ENCODE measurements at places on chromosomes 6 and 20. TPM values are rescaled to one million over a fixed set of nuclear protein-coding genes. Genes with fewer than 3 reads are reported as not detected.

ADGB gene
- not detected for total RNA-seq

BPIFB4 gene
- not detected for total RNA-seq

WFDC2 gene
- 9.8 TPM for total RNA-seq

PHF20 gene
- total RNA-seq = 30.3 TPM

BPI gene
- total RNA-seq = 0.33 TPM

ANKRD6 gene
- total RNA-seq = 3.5 TPM

ZSCAN23 gene
- 7.4 TPM for total RNA-seq

PTCRA gene
- total RNA-seq = not detected

HEY2 gene
- total RNA-seq = 0.16 TPM

DUSP22 gene
- 16.1 TPM for total RNA-seq

ARMH2 gene
- total RNA-seq = not detected

ADGRG6 gene
- total RNA-seq = 66.2 TPM

CDH26 gene
- not detected for total RNA-seq

SH3BGRL2 gene
- total RNA-seq = 6.7 TPM

UNC93A gene
- total RNA-seq = not detected

MBOAT1 gene
- total RNA-seq = 3.8 TPM

SPATS1 gene
- not detected for total RNA-seq

CEP250 gene
- 31.4 TPM for total RNA-seq

TMEM74B gene
- total RNA-seq = not detected

TMEM217 gene
- total RNA-seq = 0.89 TPM

RUNX2 gene
- 20.2 TPM for total RNA-seq

NFYA gene
- total RNA-seq = 22.9 TPM

TPBG gene
- total RNA-seq = 51.3 TPM

RIPOR3 gene
- 0.63 TPM for total RNA-seq

CD109 gene
- total RNA-seq = 20.8 TPM

DSP gene
- 74.0 TPM for total RNA-seq

CAPN11 gene
- total RNA-seq = not detected

TGM3 gene
- not detected for total RNA-seq

MRAP2 gene
- 0.13 TPM for total RNA-seq

RGS17 gene
- total RNA-seq = 5.2 TPM

C2 gene
- total RNA-seq = 0.49 TPM

SLC13A3 gene
- 2.4 TPM for total RNA-seq

ZBTB46 gene
- 5.6 TPM for total RNA-seq

SGK2 gene
- total RNA-seq = 15.6 TPM

HLA-DPB1 gene
- total RNA-seq = 41.1 TPM

EYS gene
- not detected for total RNA-seq

COX4I2 gene
- total RNA-seq = not detected

NKX2-4 gene
- not detected for total RNA-seq

ESR1 gene
- not detected for total RNA-seq

LY6G6D gene
- total RNA-seq = not detected

PTK7 gene
- total RNA-seq = 132 TPM

XKR7 gene
- not detected for total RNA-seq

KIAA1755 gene
- total RNA-seq = 7.5 TPM

PNPLA1 gene
- not detected for total RNA-seq

VSX1 gene
- total RNA-seq = not detected

SLC35D3 gene
- not detected for total RNA-seq

NRSN1 gene
- total RNA-seq = not detected

RPP40 gene
- 7.6 TPM for total RNA-seq

TAF11 gene
- total RNA-seq = 20.4 TPM

VGLL2 gene
- 0.13 TPM for total RNA-seq

All from mesangial cell (primary cell).